ENCODE measurements at places on chromosomes 2 and 18. TPM values are rescaled to one million over a fixed set of nuclear protein-coding genes. Genes with fewer than 3 reads are reported as not detected.
A peak's percentile ranks its signal among the peaks of the same experiment; 100 is the strongest.

DNA sequence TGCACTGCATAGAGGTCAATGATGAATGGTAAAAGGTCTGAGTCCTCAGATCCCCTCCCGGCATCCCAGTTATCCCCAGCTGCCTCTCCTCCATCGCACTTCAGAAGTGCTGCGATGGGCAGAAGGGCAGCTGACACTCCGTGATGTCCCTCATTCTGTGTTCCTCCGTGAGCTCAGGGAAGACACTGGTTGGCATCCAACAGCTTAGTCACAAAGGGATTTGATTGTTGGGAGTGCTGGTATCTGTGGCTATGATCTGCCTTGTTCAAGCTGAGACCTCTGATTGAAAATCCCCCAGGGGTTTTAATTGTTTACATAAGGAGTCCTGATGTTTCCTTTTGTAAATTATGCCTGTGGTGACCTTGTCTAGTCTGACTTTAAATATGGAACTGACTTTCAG, 19.0 kb upstream of the SAG start:
- H3K27me3 ChIP-seq: no peaks in the 10 kb centered on the region
- no peak for DNase-seq
- peaks cover 75% of the 10 kb centered on the region for H3K36me3 ChIP-seq

DNA sequence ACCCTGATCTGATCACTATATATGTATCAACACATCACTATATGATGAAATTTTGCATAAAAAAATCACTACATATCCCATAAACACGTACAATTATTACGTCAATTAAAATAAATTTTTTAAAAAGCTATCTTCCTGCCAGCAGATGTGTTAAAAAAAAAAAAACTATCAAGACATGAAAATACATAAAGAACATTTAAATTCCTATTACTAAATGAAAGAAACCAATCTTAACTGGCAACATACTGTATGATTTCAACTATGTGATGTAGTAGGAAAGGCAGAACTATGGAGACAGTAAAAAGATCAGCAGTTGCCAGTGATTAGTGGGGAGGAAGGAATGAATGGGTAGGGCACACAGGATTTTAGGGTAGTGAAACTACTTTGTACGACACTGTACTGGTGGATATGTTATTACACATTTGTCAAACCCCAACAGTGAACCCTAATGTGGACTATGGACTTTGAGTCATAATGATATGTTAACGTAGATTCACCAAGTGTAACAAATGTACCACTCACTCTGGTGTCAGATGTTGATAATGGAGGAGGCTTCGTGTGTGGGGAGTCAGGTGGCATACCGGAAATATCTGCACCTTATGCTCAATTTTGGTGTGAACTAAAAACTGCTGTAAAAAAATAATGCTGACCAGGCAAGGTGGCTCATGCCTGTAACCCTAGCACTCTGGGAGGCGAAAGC, 27.4 kb downstream of the USP34 start:
- 0 out of 2 replicates have a peak, but pooled peaks cover 4% of the 10 kb centered on the region for H3K36me3 ChIP-seq
- H3K27ac ChIP-seq: no peak overlapping the region
- H3K4me1 ChIP-seq: no peaks in the 10 kb centered on the region
- no peak overlapping the region for H3K4me3 ChIP-seq
- H3K27me3 ChIP-seq: no peaks in the 10 kb centered on the region
- no peak for DNase-seq

DNA sequence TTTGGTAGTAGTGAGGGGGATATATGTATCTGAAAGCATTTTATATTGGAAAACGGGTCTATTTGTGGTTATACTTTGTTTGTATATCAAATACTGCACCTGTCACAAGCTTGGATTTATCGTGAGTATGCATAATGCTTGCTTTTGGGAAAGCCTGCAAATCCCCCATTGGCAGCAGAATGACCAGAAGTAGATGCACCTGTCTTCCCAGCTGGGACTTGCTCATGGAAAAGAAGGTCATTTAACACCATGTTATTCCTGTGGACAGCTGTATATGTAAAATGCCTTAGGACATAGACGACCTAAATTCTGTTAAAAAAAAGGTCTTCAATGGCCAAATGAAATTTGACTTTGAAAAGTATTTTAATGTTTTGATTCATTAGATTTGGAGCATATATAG, 599.4 kb downstream of the XIRP2 start:
- DNase-seq: no peak
- no peaks in the 10 kb centered on the region for H3K4me1 ChIP-seq
- H3K27ac ChIP-seq: no peak overlapping the region
- no peaks in the 10 kb centered on the region for H3K27me3 ChIP-seq
- no peak overlapping the region for H3K4me3 ChIP-seq

DNA sequence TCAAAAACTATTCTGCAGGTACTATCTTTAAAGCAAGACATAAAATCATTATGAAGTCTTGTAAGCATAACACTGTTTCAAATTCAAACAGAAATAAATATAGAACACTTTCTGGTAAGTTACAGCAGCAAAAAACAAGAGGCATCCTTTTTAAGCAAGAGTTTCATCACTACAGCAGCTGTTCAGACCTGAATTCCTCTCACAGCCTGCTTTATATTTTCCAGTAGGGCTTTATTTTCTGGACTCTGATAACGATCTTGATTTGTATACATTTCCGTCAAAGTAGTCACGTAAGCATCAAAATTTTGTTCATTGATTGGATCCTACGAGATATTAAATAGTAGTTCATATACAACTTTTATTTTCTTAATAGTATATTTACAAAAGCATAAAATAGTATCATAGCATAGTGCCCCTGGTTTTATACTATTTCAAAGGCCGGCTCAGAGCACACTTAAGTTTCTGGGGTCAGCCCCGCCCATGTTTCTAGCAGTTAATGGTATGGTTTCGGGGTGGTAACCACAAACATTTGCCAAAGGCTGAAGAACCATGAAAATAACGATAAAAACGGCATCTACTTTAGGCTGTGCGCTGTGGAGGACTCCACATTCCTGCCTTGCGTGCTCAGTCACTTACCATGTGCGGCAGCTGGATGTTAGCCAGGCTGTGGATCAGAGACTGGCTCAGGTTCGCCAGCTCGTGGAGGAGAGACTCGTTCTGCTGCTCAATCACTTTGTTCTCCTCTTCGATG, 47.5 kb upstream of the PXDN start:
- H3K27me3 ChIP-seq: peaks cover 98% of the 10 kb centered on the region
- DNase-seq: peak; percentile 30
- no peak overlapping the region for H3K27ac ChIP-seq
- no peaks in the 10 kb centered on the region for H3K36me3 ChIP-seq
- no peak overlapping the region for H3K4me3 ChIP-seq

The TUBB8B gene
- total RNA-seq: not detected

The ALPG gene
- 1.2 TPM for total RNA-seq

The DOK1 gene
- total RNA-seq: 15.0 TPM
